ENCODE measurements at places on chromosomes 5 and 9.

- DNase-seq, result no peak
Observed at GRCh38 chr9:93600504-93600903, 24.1 kb downstream of the PHF2 start.

DNA sequence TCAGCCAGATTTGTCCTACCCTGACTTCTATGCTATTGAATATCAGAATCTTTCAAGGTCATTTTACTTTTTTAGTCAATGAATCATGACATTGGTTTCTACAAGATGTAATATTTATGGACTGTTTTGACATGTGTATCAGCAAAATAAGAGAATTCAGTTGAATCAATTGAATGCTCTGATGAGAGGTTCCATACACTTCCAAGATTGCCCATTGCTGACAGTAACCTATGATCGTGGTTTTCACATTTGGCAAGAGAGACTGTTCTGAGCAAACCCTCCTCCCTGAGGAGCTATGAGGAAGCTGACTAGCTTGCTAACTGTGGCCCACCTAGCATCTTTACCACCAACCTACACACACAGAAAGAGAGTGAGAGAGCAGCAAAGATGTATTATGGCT lies 56.7 kb upstream of the FST start:
- no peak for DNase-seq

GRCh38 chr9:1619915-1620710 lies 395.0 kb upstream of the SMARCA2 start:
- peak; percentile 21 for DNase-seq

GRCh38 chr5:133467826-133468463 lies 144.4 kb downstream of the FSTL4 start:
- DNase-seq, result peak; percentile 69

DNA sequence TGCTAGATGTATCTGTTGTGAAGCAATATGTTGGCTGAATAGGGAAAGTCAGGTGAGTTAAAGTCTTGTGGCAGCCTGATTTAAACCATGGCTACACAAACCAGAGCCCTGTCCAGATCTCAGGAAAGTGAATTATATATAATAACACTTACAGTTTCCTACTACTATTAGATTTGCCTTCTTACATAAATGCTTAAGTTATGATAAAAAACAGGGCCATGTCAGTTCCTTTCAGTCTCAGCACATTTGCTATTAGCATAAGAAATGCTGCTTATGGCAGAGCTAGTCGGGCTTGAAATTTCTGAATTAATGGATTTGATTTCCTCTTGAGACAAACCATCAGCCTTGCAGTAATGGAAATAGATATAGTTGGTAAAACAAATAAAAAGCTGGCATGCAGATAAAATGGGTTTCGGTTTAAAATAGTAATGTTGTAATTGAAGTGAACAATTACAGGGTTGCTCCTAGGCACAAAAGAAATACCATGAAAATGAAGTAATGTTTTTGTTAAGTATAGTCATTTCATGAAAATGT lies 664.2 kb upstream of the ZNF608 start:
- peak; percentile 39 for DNase-seq

DNA sequence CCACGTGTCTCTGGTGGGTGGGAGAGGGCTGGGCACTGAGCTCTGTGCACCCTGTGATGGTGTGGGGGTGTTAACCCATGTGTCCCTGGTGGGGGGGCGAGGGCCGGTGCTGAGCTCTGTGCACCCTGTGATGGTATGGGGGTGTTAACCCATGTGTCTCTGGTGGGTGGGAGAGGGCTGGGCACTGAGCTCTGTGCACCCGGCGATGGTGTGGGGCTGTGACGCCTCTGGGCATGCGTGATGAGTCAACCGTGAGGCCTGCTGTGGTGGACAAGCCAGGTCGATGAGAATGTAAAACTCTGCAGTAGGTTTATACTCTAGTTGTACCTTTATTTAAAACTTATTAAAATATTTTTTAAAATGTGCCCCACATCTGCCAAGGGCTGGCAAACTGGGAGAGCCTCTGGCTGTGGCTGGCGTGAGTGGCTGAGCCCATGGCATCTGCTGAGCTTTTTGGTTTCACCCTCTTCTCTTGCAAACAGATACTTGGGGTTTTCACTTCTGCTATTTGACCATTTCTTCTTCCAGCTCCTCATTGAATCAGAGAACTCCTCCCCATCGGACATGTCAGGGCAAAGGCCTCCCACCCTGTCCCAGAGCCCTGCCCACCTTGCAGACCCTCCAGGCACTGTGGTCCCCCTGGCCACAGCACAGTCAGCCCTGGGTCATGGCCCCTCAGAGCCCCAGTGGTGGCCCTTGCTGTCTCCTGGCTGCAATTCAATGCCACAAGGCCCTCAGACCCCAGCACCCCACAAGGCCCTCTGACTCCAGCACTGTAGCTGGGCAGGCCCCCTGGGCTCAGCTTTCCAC lies 18.5 kb upstream of the EXOC3 start:
- DNase-seq, result no peak

DNA sequence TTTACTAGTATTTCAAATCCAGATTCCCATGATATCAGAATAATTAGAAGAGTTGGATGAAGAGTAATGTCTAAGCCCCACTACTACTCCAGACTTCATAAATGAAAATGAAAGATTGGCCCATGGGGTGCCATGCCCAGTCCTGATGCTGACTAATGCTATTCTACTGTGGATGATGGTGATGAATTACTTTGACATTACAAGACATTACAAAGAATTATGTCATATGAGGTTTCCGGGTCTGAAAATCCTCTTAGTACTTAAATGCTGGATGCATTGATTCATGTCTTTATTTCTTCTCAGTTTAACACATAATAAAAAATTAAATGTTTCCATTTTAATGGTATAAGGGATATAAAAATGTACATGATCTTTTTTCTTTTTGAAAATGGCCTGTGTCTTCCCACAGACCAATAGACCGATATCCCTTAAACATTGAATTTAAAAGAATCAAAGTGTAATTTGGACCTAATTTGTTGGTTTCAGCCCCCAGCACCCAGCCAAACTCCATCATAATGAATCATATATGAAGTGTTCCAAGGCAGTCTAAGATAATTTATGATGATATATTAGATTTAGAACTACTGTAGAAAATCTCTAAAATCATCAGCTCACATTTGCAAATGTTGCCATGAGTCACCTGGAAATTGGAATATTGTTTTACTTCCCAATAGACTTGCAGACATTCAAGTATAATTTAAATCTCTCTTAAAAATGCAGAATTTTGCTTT lies 223.6 kb upstream of the SGCD start:
- DNase-seq, result no peak

DNA sequence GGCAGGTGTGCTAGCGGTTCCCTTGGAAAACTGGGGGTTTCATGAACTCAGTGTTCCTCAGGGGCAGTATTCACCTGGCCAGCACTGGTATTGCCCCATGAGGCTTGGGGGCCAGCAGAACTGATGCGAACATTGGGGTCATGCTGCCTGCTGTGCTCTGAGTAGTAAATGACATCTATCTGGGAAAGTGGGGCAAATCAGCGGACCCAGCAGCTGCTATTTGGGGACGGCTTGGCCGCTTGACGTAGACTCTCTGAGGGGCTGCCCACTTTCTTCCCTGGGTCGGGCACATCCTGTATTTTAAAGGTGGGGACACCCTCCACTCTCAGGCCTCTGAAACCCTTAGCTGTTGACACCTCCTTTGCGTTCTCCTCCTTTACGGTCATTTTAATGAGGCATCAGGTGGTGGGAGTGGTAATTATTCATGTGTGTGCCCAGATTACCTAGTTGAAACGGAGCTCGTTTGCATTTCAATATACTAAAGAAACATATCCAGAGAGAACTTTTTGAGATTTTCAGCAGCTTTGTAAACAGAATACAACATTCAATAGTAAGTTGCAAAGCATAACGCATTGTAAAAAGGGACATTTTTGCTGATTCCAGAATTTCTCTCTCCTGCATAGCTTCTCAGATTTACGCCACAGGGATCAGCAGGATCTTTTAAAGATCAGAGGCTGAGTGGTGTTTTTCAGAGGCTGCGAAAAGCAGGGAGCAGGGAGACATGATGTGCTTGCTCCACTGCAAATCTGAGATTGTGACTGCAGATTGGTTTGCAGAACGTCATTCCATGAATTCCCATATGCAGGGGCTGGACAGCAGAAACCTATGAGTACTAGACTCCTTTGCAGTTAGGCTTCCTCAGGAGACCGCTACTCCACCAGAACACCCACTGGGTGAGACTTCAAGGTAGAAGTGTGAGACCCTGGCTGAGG lies 56.8 kb upstream of the ZFR start:
- DNase-seq, result no peak

DNA sequence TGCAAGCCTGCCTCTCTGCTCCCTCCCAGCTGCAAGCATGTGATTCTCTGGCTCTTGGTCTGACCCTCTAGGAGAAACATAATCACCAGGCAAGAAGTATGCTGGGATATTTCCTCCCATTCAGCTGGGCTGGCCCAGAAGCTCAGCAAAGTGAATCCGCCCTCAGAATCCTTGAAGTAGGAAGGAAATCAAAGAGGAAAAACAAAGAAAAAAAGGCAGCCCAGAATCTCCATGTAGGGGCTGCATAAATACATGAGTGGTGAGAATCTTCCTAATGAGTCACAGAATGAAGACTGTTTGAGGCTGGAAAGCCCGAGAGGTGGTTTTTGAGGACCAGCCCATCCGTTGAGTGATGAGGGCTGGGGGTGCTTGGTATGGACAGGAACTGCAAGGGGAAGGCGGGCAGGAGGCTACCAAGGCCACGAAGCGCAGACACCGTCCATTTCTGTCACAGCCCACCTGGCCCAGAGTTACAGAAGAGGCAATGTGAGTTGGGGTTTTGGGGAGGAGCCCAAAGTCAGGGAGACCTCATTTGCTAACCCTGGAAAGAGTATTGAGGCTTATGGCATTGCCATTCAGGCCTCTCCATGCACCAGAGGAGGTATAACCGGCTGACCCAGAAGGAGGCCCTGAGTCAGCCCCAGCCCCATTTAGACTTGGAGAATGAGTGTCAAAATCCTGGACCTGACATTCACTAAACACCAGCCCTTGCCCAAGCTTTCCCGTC lies 33.4 kb upstream of the TGFBR1 start:
- DNase-seq, result no peak

Data from renal pelvis (tissue), 12 donors.